ENCODE measurements at places on chromosomes 4 and X.

GRCh38 chr4:6647582-6648230 lies 7.2 kb downstream of the MRFAP1 start:
- DNase-seq = no peak

DNA sequence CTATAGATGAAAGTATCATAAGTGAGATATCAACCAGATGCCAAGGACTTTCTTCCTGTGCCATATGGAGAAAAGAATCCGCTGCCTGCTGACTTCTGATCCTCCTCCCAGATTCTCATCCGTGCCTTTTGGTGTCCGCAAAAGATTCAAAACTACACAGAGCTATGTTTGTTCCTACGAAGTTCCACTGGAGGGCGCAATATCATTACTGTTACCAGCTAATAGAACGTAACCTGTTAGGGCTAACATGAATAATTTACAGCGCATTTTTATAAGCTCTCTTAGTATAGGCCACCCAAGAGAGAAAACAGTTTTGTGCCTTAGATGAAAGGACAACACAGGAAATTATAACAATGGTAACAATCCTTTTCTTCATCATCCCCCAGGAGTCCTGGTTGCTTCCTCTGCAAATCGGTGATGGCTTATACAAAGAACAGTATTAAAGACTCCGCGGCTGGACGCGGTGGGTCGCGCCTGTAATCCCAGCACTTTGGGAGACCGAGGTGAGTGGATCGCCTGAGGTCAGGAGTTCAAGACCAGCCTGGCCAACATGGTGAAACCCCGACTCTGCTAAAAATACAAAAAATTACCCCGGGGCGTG lies 22.8 kb upstream of the CENPVL3 start:
- no peak for DNase-seq

DNA sequence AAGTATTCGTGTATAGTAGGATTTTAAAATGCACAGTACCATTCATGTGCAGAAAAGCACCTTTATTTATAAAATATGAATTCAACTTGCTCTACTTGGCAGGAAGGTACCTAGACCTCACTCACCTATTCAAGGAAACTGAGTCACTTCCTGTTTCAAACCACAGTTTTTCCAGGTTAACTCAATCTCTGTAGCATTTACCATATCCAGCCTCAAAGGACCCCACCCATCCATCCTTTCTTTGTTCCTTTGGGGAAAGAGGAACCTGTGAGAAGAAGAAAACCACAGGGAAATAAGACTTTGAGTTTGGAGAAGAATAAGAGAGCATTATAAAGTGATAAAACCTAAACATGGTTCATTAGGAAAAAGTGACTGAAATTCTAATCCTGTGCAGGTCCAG lies 250.7 kb downstream of the CBR4 start:
- DNase-seq = no peak

GRCh38 chr4:185101354-185101890 lies 41.6 kb upstream of the SLC25A4 start:
- DNase-seq = no peak

DNA sequence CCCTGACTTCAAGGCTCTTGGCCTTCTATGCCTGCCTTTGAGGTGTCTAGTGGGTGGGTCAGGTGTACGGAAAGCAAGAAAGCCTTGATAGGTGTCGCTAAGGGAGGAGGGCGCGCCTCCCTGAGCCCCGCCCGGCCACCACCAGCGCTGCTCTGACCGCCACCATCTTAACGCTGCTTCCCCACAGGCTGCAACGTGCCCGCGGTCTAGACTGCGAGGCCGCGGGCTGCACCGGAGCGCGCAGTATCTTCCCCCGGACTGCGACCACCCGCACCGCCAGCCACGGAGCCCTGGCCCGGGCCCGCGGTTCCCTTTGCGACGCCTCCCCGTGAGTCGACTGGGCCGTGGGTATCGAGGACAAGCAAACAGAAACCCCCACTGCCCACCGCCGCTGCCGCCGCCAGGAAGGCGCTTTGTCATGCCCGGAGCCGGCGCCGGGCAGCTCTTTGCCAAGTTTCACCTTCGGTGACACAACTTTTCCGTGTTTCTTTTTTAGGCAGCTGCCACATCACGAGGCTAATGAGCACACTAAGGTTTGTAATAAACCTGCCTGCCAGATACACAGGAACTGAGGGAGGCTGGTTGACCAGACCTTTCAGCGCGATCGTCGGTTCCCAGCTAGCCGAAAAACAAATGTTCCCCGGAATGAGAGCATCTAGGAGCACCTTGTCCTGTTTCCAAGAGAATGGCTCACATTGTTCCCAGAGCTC lies 335.8 kb upstream of the F9 start:
- peak; percentile 43 for DNase-seq

- DNase-seq = no peak
Observed at GRCh38 chr4:138996090-138996489, 19.5 kb upstream of the NOCT start.

GRCh38 chr4:422587-422986 lies 76.4 kb downstream of the ZNF721 start:
- DNase-seq = no peak

GRCh38 chrX:23901805-23902204 lies 5.9 kb downstream of the APOO start:
- peak; percentile 48 for DNase-seq

- DNase-seq = no peak
Observed at GRCh38 chrX:150185766-150186165, 177.4 kb upstream of the MAMLD1 start.

DNA sequence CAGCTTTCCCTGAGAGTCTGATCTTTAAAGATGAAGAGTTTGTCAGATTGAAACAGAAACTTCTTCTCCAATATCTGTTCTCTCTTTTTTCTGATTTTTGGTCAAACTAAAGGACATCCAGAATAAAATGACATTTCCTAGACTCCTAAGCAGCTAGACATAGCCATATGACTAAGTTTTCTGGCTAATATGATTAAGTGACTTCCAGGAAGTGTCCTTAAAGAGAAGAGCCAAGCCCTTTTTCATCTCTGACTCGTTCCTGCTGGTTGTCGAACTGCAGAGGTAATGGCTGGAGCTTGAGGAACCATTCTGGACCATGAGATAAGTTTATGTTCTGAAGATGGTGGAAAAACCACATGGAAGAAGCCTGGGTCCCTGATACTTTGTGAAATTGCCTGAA lies 546.0 kb downstream of the BCOR start:
- DNase-seq = no peak

DNA sequence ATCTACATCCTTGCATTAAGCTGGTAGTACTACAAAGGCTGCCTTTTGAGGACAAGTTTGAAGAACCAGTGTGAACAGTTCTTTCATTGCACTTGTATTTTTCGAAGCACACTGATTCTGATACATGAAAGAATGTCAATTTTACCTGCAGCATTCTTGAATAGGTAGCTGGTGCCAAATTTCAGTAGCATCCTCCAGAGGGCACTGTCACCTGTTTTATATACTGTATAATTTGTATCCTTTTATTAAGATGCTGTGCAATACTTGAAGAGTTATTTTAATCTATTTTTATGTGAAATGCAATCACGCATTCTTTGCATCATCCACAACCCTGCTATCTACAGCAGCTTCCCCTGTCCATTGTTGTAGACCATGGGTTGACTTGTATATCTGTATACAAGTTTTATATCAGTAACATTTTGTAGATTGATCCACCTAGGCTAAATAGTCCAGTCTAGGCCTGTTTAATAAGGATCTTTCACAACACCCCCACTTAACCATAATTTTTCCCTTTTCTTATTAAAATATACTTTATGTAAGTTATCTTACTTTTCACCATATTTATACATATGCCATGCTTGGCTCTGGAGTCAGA lies 325.7 kb downstream of the PCDH7 start:
- DNase-seq = no peak

GRCh38 chr4:7161721-7162214 lies 30.6 kb upstream of the SORCS2 start:
- DNase-seq = peak; percentile 56

- no peak for DNase-seq
Observed at GRCh38 chr4:173181848-173182247, 13.2 kb downstream of the GALNT7 start.

DNA sequence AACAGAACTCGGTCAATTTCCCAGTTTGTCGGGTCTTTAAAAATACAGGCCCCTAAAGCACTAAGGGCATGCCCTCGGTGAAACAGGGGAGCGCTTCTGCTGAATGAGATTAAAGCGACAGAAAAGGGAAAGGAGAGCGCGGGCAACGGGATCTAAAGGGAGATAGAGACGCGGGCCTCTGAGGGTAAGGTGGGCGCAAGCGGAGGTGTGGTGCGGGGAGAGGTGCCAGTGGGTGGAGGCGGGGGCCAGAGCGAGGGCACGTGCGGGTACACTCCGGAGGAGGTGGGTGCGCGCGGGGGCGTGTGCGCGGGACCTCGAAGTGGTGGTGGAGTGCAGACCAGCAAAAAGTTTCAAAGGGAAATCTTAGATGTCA lies 787 bp upstream of the TET2 start:
- no peak for DNase-seq

- DNase-seq = no peak
Observed at GRCh38 chr4:119027811-119028210, 107.8 kb upstream of the MYOZ2 start.

- DNase-seq = no peak
Observed at GRCh38 chrX:130826249-130826648, 76.8 kb downstream of the ENOX2 start.

GRCh38 chr4:139740531-139741041 lies 75.0 kb downstream of the MGST2 start:
- DNase-seq = peak; percentile 78

Data from right hindlimb (tissue), 1 donor.